Endothelial cell of umbilical vein (primary cell): ENCODE measurements at places on chromosomes 4 and X. TPM values are rescaled to one million over a fixed set of nuclear protein-coding genes. Genes with fewer than 3 reads are reported as not detected.

- no peak overlapping the region for H3K4me3 ChIP-seq
- no peaks in the 10 kb centered on the region for H3K27me3 ChIP-seq
- H3K4me1 ChIP-seq, result no peaks in the 10 kb centered on the region
- no peaks in the 10 kb centered on the region for H3K36me3 ChIP-seq
- no peak overlapping the region for H3K27ac ChIP-seq
- no peak for DNase-seq
These were observed 98.7 kb downstream of the CFAP299 start for GRCh38 chr4:80434238-80434637.

Gene USP51
- total RNA-seq, result 0.77 and 0.97 TPM in 2 replicates

DNA sequence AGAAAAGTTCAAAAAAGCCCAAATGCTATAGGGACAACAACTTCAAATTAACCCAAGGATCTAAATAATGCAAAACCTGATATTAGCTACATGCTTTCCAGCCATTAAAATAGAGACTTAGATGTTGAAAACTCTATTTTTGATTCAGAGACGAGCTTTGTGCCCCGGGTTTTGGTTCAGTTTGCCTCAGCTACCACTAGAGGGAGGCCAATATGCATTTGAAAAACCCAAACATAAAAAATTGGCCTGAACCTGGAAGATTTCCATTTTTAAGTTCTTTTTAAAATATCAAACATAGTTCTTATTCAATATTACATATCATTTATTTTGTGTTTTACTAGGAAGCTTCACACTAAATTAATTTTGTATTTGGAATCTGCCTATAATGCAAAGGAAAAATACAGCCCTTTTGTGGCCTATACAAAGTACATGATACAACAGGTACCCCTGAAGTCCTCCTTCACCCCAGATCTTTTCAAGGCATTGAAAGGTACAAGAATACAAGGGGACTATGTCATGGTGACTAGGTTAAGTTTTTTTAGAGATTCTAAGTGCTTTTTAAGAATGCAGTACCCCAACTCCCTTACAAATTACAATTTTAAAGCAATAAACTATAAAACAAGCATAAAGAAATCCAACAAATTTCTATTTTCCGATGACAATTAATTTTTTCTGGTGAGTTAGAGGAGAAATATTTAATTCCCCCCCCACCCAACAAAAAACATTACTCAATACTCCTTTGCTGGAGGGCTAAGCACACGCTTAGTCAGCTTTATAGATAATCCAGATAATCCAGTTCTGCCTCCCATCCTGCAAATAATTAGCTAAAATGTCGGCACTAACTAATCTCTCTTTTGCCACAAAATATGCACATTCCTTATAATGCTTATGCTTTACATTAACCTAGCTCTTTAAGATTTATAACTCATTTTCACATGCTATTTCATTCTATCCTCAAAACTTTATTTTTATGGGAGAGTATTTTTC lies 97.7 kb upstream of the PTPN13 start:
- H3K36me3 ChIP-seq, result no peaks in the 10 kb centered on the region
- H3K27ac ChIP-seq, result no peak overlapping the region
- no peaks in the 10 kb centered on the region for H3K27me3 ChIP-seq
- no peaks in the 10 kb centered on the region for H3K4me1 ChIP-seq

DNA sequence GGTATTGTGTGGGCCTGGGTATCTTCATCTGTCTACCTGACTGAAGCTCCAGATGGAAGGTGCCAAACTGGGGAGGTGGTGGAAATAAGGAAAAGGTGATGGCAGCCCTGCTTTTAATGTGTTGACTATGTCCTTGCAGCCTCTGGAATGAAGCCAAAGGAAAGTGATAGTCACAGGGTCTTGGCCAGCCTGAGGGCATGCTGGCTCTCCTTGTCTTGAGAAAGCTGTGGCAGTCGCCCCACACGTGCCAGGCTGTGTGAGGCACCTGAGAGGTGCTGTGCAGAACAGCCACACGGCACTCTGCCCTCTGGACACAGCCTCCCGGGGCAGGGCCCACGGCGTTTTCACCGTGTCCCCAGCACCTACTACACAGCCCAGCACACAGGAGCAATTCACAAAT lies 77.6 kb downstream of the NAT8L start:
- H3K4me3 ChIP-seq, result no peak overlapping the region
- H3K27ac ChIP-seq, result no peak overlapping the region
- H3K36me3 ChIP-seq, result no peaks in the 10 kb centered on the region
- H3K4me1 ChIP-seq, result no peaks in the 10 kb centered on the region

DNA sequence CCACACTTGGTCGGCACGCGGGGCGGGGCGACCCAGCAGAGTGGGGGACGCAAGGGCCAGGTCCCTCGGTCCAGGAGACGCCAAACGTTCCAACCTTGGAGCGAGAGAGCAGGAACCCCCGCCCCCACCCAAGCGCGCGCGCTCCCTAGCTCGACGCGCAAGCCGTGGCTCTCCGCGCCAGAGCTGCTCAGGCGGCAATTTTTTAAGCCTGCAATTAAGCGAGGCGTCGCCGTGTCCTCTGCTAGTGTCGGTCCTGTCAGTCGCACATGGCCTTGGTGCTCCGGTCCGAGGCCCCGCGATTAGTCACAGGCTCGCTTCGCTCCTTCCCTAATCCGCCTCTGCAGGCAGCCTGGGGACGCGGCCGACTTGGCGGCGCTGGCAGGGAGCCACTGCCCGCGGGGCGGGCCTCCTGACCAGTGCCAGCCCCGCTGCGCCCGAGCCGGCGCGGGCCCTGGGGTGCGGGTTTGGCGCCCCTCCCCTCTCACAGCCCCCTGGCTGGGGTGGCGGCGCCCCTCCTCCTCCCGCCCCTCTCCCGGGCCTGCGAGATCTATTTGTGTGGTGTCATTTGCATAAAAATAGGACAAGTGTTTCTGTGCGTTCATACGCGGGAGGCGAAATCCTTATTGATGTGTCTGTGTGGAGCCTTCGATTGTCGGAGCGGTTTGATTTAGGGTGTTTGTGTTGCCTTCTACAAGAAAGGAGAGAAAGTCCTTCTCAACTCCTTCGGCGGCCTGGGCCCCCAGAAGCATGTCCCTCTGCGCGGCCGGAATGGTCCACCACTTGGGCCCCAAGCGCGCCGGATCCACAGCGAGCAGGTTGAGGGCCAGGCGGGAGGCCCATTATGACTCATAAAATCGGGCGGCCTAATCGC lies 9.8 kb upstream of the BCOR start:
- peak; percentile 40 for DNase-seq
- H3K27ac ChIP-seq, result peak overlapping the region; percentile 70
- H3K27me3 ChIP-seq, result no peaks in the 10 kb centered on the region

GRCh38 chrX:48728653-48729052 lies 32.1 kb downstream of the SUV39H1 start:
- H3K36me3 ChIP-seq, result no peaks in the 10 kb centered on the region
- H3K27me3 ChIP-seq, result no peaks in the 10 kb centered on the region
- H3K4me3 ChIP-seq, result no peak overlapping the region
- no peak for DNase-seq
- no peak overlapping the region for H3K27ac ChIP-seq
- H3K4me1 ChIP-seq, result no peaks in the 10 kb centered on the region

Gene ALAS2
- not detected in 2 replicates for total RNA-seq

- H3K27me3 ChIP-seq, result no peaks in the 10 kb centered on the region
- no peaks in the 10 kb centered on the region for H3K36me3 ChIP-seq
- H3K27ac ChIP-seq, result no peak overlapping the region
- no peak overlapping the region for H3K4me3 ChIP-seq
These were observed 7.5 kb downstream of the FRYL start for GRCh38 chr4:48772556-48772955.

Gene TRAM1L1
- total RNA-seq, result 0.88 and 1.1 TPM in 2 replicates

Gene CCKAR
- total RNA-seq, result not detected in 2 replicates

- H3K4me3 ChIP-seq, result no peak overlapping the region
- H3K4me1 ChIP-seq, result no peaks in the 10 kb centered on the region
- no peak overlapping the region for H3K27ac ChIP-seq
These were observed 502.3 kb upstream of the DIAPH2 start for GRCh38 chrX:96182366-96182765.

Gene MAGEB17
- not detected in 2 replicates for total RNA-seq

Gene TLR7
- not detected in 2 replicates for total RNA-seq
